ENCODE measurements at places on chromosomes 16 and 17. TPM values are rescaled to one million over a fixed set of nuclear protein-coding genes. Genes with fewer than 3 reads are reported as not detected.

GRCh38 chr17:32912218-32912897 lies 15.6 kb upstream of the TMEM98 start:
- no peaks in the 10 kb centered on the region for H3K27me3 ChIP-seq
- peak overlapping the region; percentile 35 for H3K4me3 ChIP-seq
- H3K4me1 ChIP-seq, result no peaks in the 10 kb centered on the region
- peak overlapping the region; percentile 74 for H3K27ac ChIP-seq
- DNase-seq, result peak; percentile 83

DNA sequence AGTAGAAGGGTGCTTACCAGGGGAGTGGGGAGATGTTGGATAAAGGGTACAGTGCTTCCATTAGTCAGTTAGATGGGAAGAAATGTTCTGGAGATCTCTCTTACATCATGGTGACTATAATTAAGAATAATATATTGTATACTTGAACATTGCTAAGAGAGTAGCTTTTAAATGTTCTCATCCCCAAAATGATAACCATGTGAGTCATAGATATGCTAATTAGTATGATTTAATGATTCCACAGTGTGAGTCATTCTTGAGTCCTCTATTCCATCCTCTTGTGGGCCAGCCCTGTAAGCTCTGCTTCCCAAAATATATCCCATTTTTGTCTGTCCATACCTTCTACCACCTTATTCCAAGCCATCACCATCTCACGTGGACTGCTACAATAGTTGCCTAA lies 80.6 kb upstream of the CDH11 start:
- no peaks in the 10 kb centered on the region for H3K27me3 ChIP-seq
- H3K4me1 ChIP-seq, result no peaks in the 10 kb centered on the region
- no peak for DNase-seq
- no peak overlapping the region for H3K27ac ChIP-seq

Gene NUDT7
- 13.3 TPM for polyA plus RNA-seq

Gene COTL1
- 160 TPM for polyA plus RNA-seq

Gene HAP1
- 0.23 TPM for polyA plus RNA-seq

Gene TNP2
- polyA plus RNA-seq, result not detected

Gene MTHFSD
- polyA plus RNA-seq, result 12.9 TPM

Gene EFNB3
- polyA plus RNA-seq, result 1.0 TPM

All from sigmoid colon (tissue), 7 donors.